ENCODE measurements at places on chromosomes 2 and 18.

DNA sequence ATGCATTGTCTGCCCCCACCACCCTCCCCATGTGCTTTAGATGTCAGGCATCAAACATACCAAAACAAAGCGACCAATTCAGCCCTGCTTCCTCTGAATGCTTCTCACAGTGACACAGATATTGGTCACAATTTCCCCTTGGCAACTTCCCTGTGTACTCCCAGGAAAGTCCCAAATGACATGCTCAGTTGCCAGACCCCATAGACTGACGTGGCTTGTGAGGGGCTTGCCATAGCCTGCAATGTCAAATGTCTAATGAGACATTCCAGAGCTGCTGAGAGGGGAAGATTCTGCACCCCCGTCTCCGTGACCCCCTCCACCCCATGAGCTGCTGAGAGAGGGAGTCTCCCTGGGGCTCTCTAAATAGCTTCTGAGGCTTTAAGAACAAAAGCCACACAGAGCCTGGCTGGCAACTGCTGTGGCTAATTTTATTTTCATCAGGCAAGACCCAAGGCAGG, 47.3 kb downstream of the RFTN2 start:
- DNase-seq: peak; percentile 76

- no peak for DNase-seq
These were observed 195.1 kb upstream of the LRP1B start for GRCh38 chr2:142325870-142326269.

GRCh38 chr18:32552421-32553030, 81.8 kb upstream of the GAREM1 start:
- peak; percentile 75 for DNase-seq

- no peak for DNase-seq
These were observed 9.7 kb downstream of the FAM98A start for GRCh38 chr2:33589444-33589843.

- no peak for DNase-seq
These were observed 79.8 kb upstream of the SESTD1 start for GRCh38 chr2:179344280-179344964.

- DNase-seq: no peak
These were observed 22.2 kb downstream of the SH2D6 start for GRCh38 chr2:85440729-85441128.

- DNase-seq: peak; percentile 95
These were observed 51.3 kb downstream of the ACSL3 start for GRCh38 chr2:222912117-222912516.

- DNase-seq: no peak
These were observed 80.8 kb upstream of the LPIN2 start for GRCh38 chr18:3093624-3094337.

DNA sequence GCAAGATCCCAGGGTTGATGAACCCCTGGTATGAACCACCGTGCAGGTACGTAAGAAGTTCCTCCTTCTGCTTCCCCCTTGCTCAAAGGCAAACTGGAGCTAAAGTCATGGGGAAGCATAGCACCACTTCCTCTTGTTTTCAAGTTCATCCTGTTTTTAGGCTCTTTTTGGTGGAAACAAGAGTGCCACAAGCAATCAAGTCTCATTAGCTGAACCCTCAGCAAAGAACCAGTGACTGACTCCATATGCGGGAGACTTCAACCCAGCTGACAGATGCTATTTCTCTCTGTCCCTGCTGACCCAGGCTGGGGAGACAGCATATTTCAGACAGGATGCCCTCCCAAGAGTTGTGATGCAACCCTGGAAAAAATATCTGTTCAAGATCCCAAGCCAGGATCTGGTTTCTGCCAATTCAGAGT, 47.7 kb downstream of the BCL2 start:
- DNase-seq: peak; percentile 46

DNA sequence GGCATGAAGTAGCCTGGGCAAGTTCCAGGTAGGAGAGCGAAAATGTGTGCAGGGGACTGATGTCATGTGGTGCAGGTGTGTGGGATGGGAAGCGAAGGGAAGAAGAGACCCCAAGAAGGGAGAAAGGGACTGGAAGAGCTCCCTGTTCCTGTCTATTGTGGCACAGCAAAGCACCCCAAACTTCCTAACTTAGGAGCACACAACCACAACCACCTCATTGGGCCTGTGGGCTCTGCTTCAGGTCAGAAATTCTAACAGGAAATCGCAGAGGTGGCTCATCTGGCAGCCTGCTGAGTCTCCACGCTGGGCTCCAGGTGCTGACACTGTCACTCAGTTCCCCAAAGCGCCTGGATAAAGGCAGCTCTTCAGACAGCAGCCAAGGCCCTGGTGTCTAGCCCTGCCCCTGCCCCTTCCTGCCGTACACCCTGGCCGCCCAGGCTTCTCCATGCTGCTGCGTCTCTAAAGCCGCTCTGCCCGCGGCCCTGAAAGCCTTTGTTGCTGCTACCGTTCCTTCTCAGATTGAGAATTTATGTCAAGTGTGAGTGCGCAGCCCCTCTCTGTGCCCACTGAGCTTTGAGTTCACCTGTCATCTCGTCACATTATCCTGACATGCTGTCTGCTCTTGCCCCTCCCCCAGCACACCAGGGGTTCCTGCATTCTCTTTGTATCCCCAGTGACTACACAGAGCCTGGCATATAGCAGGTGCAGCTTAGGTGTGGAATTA, 140.2 kb upstream of the BCL2L11 start:
- no peak for DNase-seq

DNA sequence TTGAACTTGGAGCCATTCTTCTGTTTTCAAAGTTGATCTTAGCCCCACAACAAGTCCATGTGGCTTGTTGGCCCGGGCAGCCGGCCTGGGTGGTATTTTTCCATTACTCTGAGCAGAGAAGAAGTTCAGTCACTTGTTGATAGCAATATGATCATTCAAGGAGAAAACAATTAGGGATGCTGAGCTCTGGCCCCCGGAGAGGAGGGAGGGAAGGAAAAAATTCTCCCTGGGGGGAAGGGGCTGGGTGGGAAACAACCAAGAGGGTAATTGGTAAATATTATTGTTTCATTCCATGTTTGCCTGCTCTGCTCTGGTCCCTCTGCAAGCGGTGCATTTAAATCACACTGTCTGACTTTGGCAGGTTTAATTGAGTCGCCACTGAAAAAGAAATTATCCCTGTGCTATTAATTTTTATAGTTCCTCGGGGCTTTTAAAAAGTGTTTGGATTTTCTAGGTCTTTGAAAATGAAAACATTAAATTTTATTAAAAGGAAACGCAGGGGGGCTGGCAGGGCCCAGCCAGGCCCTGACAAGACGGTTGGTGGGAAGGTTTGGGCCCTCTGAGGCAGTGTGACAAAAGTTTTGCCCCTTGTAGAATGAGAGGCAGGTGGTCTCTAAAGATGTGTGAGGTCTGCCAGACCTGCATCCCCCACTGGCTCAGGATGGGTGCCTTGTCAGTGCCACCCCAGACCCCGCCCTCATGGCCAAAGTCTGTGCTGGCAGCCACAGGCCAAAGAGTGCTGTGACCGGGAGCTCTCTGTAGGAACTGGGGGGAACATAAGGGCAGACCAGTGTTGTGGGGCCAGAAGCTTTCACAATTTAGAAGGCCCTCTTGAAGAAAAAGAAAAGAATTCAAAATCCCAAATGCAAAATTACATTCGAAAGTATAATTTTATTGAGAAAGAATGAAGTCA, 52.5 kb upstream of the SLC14A2 start:
- no peak for DNase-seq

DNA sequence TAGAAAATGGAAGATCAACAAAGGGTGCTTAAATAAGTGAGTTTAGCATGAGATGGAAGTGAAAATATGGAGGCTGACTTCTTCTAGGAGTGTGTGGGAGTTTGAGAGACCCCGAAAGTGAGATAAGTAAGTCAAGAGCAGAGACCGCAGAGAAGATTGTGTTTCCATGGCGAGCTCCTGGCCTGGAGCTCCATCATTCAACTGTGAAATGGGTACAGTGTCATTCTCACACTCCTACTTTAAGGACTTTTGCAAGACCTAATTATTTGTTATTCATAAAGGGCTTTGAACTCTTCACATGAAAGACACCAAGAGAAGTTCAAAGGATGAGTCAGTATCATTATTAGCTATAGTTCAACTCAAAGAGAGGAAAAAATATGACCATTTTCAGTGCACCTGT, 134.2 kb upstream of the PIK3C3 start:
- no peak for DNase-seq

GRCh38 chr18:33665187-33665586, 87.2 kb downstream of the ASXL3 start:
- DNase-seq: no peak

GRCh38 chr18:47754311-47755101, 176.0 kb downstream of the SMAD2 start:
- peak; percentile 34 for DNase-seq

Measured in suppressor macrophage treated with lipopolysaccharide for 4 hours (primary cell).